ENCODE measurements at places on chromosomes 3 and 15.

- no peak for ATAC-seq
Observed at GRCh38 chr15:25641762-25642161, 202.9 kb upstream of the UBE3A start.

- ATAC-seq, result no peak
Observed at GRCh38 chr3:116569611-116570010, 124.3 kb upstream of the LSAMP start.

- ATAC-seq, result no peak
Observed at GRCh38 chr3:61186030-61186429, 65.2 kb downstream of the FHIT start.

GRCh38 chr15:28002867-28003266 lies 96.2 kb downstream of the OCA2 start:
- ATAC-seq, result no peak
